ENCODE measurements at places on chromosomes 13 and 19. TPM values are rescaled to one million over a fixed set of nuclear protein-coding genes. Genes with fewer than 3 reads are reported as not detected.

DNA sequence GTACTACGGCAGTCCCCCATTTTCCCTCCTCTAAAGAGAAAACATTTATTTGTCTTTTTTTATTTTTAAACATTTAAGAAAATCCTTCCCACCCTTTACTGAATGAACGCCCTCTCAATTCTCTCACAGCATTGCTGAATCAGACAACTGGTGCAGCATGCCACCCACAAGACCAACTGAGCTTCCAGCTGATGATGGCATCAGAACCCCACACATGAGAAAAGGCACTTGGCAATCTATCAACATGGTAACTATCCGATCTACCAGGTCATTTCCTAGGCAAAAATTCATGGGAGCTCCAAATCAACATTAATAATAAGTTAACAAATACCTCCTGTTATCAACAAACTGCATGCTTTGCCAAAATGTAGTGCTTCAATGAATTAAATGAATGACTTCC lies 43.1 kb downstream of the LHFPL6 start:
- H3K27me3 ChIP-seq, result no peaks in the 10 kb centered on the region
- no peaks in the 10 kb centered on the region for H3K4me1 ChIP-seq
- no peak for DNase-seq
- no peak overlapping the region for H3K4me3 ChIP-seq
- no peaks in the 10 kb centered on the region for H3K36me3 ChIP-seq

GRCh38 chr13:112757759-112758086 lies 67.9 kb downstream of the ATP11A start:
- H3K27ac ChIP-seq, result no peak overlapping the region
- no peaks in the 10 kb centered on the region for H3K36me3 ChIP-seq
- no peak for DNase-seq
- no peak overlapping the region for H3K4me3 ChIP-seq
- peaks cover 4% of the 10 kb centered on the region for H3K4me1 ChIP-seq

GRCh38 chr13:54287062-54287764 lies 1258.6 kb downstream of the OLFM4 start:
- H3K27me3 ChIP-seq, result no peaks in the 10 kb centered on the region
- no peak for DNase-seq
- no peak overlapping the region for H3K27ac ChIP-seq
- H3K4me3 ChIP-seq, result no peak overlapping the region
- peaks cover 20% of the 10 kb centered on the region for H3K36me3 ChIP-seq
- no peaks in the 10 kb centered on the region for H3K4me1 ChIP-seq

DNA sequence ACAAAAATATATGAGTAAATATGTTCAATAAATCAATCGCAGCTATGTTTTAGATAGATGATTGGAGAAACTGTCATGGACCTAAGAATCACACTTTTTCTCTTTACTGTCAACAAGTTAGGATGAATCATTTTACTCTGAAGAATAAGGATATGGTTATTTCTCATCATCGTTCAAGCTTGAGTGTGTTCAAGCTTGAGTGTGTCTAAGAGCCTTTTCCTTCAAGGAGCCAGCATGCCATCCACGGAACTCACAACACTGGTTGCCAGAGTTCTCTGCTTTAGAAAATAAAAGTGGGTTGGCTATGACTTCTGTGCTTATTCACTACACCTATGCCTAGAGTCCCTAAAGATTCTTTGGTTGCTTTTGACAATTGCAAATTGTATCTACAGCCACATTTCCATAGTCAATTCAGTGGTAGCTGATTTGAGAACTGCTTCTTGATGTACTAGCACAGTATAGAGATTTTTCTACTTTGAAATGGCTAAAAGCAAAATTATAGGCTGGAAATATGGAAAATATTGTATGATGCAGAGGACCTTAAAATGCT lies 58.1 kb upstream of the SCEL start:
- H3K27me3 ChIP-seq, result peaks cover 12% of the 10 kb centered on the region
- no peaks in the 10 kb centered on the region for H3K36me3 ChIP-seq
- H3K4me1 ChIP-seq, result peaks cover 6% of the 10 kb centered on the region
- H3K4me3 ChIP-seq, result peak overlapping the region; percentile 80

GRCh38 chr13:75432811-75433244 lies 49.1 kb downstream of the TBC1D4 start:
- H3K4me3 ChIP-seq, result no peak overlapping the region
- H3K27me3 ChIP-seq, result peaks cover 18% of the 10 kb centered on the region
- H3K36me3 ChIP-seq, result peaks cover 5% of the 10 kb centered on the region
- no peak for DNase-seq

DNA sequence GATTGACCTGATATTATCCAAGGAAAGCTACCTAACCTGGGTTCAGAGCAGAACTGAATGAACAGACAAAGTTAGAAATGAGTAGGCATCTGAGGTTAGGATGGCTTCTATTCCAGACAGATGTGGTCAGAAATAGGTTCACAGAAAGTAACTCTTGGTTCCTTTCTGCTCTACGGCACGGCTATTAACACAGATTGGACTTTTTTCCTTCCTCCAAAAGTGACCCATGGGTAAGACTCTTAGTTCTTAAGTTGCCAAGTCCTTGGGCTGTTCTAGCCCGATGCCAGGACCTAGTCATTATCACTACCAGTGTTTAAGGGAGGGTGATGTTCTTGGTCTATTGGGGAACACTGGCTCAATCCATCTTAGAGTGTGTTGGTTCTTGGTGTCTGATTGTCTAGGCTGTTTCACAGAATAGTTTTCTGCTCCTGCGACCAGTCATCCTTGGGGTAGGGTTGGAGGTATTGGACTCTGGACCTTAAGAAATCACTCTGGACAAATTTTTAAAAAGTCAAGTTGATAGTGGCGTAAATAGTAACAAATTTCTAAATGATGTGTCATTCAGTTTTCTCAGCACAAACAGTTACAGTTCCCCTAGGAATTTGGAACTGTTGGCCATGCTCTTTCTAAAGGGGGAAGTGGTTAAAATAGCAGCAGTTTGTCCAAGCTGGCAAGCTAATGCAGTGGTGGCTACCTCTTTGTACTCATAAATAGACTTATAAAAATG lies 60.1 kb upstream of the MYCBP2 start:
- H3K4me3 ChIP-seq, result no peak overlapping the region
- no peaks in the 10 kb centered on the region for H3K36me3 ChIP-seq
- H3K27me3 ChIP-seq, result peaks cover 26% of the 10 kb centered on the region
- DNase-seq, result no peak

- no peaks in the 10 kb centered on the region for H3K36me3 ChIP-seq
- no peak for DNase-seq
- H3K27me3 ChIP-seq, result no peaks in the 10 kb centered on the region
- no peak overlapping the region for H3K27ac ChIP-seq
These were observed 4.9 kb upstream of the BRD4 start for GRCh38 chr19:15337202-15337601.

GRCh38 chr19:32067685-32068084 lies 277.7 kb upstream of the ZNF507 start:
- no peaks in the 10 kb centered on the region for H3K27me3 ChIP-seq
- no peaks in the 10 kb centered on the region for H3K4me1 ChIP-seq
- H3K36me3 ChIP-seq, result no peaks in the 10 kb centered on the region
- H3K27ac ChIP-seq, result no peak overlapping the region

The KLK3 gene
- not detected for total RNA-seq

The KRTDAP gene
- total RNA-seq, result not detected

The ZIM2 gene
- total RNA-seq, result not detected

The PLPPR3 gene
- not detected for total RNA-seq

The NBEA gene
- 0.12 TPM for total RNA-seq

The MEF2B gene
- 5.9 TPM for total RNA-seq

Data from natural killer cell treated with Interleukin-12 subunit alpha and Interleukin-12 subunit beta and Interleukin-15 and Interleukin-18, amount 100 ng/mL, for 72 hours (primary cell).